ENCODE measurements at places on chromosomes 4 and X. TPM values are rescaled to one million over a fixed set of nuclear protein-coding genes. Genes with fewer than 3 reads are reported as not detected.

ZNF732 gene
- total RNA-seq: 2.0 TPM

TMEM271 gene
- 8.7 TPM for total RNA-seq

DNA sequence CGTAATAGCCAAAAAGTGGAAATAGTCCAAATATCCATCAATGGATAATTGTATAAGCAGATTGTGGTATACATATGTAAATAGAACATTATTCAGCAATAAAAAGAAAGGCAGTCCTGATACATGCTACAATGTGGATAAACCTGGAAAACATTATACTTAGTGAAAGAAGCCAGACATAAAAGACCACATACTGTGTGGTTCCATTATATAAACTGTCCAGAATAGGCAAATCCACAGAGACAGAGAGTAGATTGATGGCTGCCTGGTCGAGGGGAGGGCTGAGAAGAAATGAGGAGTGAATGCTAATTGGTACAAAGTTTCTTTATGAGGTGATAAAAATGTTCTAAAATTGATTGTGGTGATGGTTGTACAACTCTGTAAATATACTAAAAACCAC lies 397.4 kb upstream of the RPS6KA3 start:
- no peak for DNase-seq

DNA sequence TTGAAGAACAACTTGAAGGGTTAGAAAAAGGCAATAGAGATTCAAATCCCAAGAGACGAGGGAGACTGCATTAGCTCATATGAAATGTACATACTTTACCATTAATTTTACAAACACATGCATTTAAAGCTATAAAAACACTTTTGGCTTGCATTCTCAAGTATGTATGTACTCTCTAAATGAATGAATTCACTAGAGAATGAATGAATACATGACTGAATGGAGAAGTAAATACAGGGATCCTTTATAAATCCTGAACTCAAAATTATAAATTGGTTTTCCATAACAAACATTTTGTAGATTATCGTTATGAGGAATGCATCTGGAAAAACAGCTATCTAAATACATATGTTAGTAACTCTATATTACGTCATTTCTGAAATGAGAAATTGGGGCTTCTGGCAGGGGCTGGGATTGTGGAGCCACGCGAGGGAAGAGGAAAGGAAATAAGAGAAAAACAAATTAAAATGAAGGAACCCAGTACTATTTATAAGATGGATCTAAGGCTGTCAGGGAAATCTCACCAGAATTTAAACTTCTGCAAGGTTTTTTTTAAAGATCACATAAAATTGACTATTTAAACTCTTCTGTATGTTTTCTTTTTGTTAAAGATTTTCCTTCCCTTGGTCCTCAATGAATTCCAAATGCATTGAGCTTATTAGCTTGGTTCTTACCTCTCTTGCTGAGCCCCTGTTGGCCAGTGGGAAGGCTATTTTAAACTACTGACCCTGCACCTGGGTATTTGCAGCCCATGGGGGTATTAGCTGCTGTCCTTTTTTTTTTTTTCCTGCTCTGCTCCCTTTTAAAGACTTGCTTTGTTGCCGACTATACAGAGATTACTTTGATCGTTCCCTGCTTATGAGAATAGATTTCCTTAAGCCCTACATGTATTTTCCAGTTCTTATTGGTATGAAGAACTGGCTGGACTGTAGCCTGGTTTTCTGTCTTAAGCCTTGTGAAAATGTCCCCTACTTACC lies 207.8 kb downstream of the ADGRL3 start:
- DNase-seq: no peak

DNA sequence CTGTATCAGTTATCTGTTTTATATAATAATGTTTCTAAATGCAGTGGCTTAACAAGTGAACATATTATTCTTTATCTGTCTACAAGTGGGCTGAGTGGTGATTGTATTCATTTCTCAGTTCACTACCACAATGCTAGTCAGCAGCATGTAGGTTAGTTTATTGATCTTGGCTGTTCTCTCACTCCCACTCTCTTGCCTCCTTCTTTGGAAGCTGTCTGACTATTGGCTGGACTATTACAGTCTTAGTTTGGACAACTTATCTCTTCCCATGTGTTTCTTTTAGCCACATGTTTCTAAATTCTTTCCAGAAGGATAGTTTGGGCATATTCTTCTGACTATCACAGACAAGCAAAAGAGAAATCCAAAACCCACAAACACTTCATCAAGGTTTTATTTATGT lies 459.5 kb upstream of the AGA start:
- DNase-seq: no peak

DNA sequence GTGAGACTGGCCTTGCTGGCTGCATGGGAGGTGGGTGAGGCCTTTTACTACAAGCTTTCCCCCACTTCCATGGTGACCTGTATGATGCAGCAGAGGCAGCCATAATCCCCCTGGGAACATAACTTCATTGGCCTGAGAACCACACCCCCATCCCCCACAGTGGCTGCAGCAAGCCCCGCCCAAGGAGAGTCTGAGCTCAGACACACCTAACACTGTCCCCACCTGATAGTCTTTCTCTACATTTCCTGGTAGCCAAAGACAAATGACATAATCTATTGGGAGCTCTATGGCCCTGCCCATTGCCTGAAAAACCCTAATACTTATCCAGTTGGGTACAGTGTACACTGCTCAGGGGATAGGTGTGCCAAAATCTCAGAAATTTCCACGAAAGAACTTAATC lies 62.6 kb downstream of the GLUD2 start:
- DNase-seq: no peak

DNA sequence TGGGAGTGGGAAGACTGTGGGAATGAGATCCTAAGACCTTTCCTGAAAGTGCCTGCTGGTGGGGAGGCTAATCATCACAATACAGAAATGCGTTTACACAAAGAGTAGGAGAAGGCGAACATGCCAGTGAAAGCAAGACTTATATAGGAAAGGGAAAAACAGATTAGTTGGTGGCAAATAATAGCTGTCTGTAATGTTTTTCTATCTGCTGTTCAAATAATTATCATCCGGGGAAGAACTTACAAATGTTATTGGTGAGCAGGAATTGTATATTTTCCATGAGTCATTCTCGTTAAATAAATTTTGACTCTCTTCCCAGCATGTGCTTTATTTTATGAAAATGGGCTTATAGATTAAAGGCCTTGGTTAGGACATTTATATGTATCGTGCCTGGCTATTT lies 196.5 kb downstream of the ARHGAP10 start:
- DNase-seq: no peak

DNA sequence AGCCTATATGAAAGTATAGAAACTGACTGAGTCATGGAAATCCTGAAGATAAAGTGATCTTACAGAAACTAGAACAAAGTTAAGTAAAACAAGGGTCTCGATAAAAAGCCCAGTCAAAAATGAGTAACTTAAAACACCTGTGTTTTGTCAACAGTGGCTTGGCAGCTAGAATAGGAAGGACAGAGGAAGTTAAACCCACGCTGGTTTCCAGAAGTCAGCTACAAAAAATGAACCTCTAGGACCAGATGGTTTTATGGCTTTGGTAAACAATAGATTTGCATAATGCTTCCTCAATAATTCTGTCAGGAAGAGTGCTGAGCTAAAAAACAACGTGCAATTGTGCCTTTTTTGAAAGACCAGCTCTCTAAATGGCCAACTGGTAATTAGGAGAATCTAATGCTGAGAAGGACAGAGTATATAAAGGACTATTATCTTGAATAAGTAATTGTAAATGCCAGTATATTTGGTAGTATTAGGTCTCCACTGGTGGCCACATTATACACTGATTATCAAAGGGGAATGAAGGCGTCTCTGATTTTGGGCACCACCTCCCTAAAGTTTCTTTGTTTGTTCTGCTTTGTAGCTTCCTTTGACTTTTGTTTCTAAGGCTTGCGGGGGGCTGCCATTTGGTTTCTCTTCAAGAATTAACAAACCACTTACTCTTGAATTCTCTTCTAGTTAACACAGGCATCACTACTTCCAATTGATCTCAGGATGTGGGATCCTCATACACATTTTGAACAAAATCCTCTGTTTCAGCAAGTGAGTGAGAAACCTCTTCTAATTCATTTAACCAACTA lies 72.2 kb upstream of the PPP3CA start:
- DNase-seq: no peak

- DNase-seq: no peak
Measured at GRCh38 chr4:37763831-37764230, 62.7 kb upstream of the PGM2 start.

GRCh38 chrX:1535241-1536041 lies 1.5 kb downstream of the P2RY8 start:
- no peak for DNase-seq
